GF-D8 (cell line): ENCODE measurements at places on chromosomes 5 and 9.

- DNase-seq: no peak
Measured at GRCh38 chr9:132712753-132713152, 42.5 kb downstream of the GTF3C4 start.

- no peak for DNase-seq
Measured at GRCh38 chr9:34986540-34987047, 3.0 kb upstream of the DNAJB5 start.

- DNase-seq: no peak
Measured at GRCh38 chr9:127263664-127264063, 910 bp upstream of the GARNL3 start.

DNA sequence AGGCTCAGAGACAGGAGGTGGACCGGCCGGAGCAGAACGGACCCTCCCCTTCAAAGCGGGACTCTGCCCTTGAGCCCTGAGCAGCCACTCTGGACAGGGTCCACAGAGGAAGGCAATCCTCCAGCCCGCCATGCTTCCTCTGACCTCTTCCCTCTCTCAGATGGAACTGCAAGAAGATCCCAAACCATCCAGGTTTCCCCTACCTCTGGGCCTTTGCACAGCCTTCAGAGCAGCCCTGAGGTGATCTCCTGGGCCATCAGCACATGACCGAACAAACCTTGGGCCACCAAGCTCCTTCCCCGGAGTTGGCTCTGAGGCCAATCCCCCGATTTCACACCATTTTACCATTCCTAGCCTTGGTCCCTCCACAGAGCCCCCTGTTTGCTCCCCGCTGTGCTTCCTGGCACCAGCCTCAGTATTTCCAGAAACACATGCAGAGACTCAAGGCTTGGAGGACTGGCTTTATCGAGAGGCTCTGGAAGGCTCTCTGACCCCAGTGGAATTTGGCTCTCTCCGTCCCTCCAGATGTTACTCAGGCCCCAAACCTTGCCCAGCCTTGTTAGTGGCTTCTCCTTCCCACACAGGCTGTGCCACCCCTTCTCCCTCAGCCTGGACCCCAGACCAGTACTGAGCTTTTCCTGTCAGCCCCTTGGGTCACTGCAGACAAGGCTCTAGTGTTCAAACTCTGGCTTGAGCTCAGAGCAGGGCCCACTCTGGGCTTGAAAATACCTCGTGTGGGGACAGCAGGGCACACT, 48.6 kb upstream of the KCNMB1 start:
- DNase-seq: no peak

- DNase-seq: no peak
Measured at GRCh38 chr5:155091768-155092717, 78.5 kb downstream of the KIF4B start.

GRCh38 chr9:92650839-92651621, 18.9 kb downstream of the IPPK start:
- peak; percentile 10 for DNase-seq
